ENCODE measurements at places on chromosomes 6 and 20.
A peak's percentile ranks its signal among the peaks of the same experiment; 100 is the strongest.

DNA sequence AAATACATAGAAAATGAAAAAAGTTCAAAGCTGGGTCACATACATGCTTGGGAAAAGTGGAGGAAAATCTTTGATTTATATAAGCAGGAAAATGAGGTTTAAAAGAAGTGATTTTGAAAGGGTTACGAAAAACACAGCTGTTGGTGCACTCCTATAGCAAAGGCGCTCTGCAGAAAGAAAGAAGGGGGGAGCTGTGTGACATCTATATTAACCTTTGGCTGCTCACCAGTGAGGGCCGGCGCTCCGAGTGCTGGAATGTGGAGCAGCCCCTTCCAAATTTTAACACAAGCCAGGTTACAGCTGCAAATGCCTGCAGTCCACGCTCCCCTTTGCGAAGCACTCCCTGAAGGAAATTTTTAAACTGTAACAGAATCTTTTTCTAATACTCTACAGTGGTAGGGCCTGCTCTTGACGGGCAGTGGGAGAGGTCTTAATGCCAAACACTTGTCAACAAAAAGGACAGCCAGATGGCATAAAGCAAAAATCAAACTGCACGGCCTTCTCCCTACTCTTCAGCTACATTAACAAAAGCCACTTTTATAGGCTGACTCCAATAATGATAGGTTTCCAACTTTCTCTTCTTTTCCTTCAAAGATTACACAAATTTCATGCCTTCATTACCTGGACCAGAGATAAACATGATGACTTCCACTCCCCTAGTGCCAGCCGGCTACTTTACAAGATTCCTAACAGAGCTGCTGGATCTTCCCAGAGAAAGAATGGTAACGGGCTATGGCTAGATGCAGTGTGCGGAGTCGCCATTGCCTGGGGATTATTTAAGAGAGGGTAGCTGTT is 4.8 kb downstream of the BMP7 start:
- no peak for DNase-seq

DNA sequence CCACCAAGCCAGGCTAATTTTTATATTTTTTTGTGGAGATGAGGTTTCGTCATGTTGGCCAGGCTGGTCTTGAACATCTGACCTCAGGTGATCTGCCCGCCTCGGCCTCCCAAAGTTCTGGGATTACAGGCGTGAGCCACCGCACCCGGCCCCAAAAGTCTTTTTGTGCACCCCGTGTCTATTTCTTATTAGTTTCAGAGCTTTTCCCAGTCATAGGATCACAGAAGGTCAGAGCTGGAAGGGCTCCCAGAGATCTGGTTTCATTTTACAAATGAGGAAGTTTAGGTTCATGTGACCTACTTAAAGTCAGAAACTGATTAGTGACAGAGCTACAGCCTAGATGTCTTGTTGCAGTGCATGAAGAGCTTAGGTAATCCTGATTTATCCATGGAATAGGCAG is 1.6 kb upstream of the OGFRL1 start:
- DNase-seq: peak; percentile 74

DNA sequence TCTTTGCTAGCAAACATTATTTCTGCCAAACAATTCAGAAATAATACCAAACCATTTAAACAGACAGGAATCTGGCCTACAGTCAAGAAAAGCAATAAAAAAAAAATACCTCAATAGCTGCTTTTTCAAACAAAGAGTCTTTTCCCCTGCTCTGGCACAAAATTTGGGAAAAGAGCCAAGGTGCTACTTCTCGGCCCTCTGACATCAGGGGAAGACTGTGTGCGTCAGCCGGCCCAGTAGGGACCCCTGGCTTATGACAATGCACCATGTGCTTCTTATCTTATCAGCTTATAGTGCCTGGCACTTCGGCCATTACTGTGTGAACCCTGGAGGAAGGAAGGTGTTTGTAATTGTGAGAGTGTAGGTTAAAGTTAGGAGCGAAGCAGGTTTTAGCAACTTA is 89.4 kb downstream of the PDE10A start:
- DNase-seq: no peak

GRCh38 chr6:7770111-7770510 is 44.2 kb downstream of the BMP6 start:
- DNase-seq: no peak

GRCh38 chr20:38205001-38205400 is 39.9 kb upstream of the TGM2 start:
- DNase-seq: peak; percentile 55

DNA sequence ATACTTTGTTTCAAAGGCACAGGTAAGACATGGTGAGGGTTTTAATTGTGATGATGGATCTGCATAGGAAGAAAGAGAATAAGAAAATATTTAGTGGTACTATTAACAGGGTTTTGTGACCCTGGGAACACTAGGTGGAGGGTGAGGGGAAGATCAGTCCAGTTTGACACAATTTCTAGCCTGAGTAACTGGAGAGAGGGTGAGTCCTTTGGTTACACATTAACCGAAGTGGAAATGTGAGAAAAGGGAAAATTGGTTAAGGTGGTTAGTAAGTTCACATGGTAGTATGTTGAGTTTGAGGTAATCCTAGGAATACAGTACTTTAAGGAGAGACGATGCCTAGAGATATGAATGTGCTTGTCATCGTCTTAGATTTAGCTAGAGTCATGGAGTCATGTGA is 54.8 kb upstream of the POU3F2 start:
- DNase-seq: no peak

- no peak for DNase-seq
Observed at GRCh38 chr6:166423051-166423745, 40.5 kb upstream of the MPC1 start.

- DNase-seq: no peak
Observed at GRCh38 chr20:37669062-37669772, 24.6 kb upstream of the CTNNBL1 start.

DNA sequence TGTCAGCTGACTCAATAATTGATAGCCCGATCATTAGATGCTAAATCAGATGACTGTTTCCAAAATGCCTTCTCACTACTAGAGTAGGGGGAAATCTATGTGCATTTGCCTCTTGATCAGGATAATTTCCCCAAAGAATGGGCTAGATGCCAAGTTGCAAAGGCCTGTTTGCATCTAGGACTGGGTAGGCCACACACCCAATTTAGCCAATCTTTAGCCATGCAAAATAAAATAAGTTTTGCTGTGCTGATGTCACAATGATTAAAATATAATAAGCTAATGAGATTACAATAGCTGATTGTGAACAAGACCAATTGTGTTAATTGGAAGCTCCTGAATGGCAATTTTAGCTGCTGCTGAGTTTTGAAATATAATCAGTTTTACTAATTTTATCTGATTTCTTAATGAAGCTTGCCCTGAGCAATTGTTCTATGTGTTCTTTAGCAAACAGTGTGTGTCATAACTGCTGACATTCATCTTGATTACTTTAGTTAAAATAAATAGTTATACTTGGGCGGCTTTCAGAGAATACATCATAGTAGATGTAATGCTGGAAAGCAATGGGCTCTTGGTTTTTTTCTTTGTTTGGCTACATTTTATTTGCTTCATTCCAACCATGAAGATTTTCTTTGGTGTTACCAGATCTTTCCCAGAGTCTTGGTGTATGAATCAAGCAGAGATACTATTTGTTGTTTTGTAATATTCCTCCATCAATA is 973.2 kb upstream of the SLC35B3 start:
- peak; percentile 57 for DNase-seq

GRCh38 chr6:149268768-149269167 is 48.7 kb upstream of the TAB2 start:
- no peak for DNase-seq

DNA sequence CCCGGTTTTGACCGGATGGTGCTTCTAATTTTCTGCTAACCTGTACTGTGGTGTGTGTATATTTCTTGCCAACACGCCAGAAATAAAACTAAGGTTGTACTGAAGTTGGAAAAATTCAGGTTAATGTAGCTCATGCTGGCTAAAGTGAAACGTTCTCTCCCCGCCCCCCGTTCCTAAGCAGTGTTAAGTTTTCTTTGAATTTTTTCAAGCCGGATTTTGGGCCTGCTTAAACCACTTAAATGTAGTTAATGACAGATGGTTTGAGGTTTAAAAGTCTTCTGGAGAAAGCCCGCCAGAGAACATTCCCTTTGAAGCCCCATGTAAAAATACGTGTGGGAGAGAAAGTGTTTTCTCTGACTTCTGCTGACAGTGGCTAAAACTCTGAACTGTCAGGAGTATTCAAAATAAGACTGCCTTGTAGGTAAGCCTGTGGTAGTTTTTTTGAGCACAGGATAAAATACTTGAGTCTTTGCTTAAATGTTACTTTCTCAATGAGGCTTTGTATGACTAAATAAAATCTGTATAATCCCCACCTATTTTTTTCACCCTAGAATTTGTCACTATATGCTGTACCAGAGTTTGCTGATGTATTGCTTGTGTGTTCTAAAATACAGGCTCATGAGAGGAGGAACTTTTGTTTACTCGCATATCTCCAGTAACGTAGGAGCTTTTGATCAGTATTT is 101.3 kb downstream of the OR2B2 start:
- DNase-seq: no peak

GRCh38 chr6:48541649-48542048 is 430.7 kb upstream of the PTCHD4 start:
- DNase-seq: no peak

DNA sequence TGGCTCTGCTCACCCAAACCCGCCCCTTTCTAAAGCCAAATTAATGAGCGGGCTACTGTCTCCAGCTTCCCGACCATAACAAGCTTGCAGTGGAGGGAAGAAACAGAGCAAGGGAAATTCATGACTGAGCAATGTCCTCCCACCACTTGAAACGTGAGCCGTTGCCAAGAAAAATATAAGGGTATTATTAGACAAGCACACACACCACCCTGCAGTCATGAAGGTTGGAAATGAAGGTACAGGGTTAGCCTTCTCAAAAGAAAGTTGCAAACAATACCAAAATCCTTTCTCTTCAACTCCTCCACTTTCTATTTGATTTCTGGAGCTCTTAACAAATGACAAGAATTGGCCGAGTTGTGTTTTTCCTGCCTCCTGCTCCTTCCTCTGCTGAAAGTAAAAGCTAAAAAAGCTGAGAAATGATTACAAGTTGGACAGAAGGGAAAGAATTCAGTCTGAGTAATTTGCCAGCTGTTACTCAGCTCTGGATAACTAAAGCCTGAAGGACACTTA is 151.1 kb upstream of the B3GAT2 start:
- peak; percentile 43 for DNase-seq

DNA sequence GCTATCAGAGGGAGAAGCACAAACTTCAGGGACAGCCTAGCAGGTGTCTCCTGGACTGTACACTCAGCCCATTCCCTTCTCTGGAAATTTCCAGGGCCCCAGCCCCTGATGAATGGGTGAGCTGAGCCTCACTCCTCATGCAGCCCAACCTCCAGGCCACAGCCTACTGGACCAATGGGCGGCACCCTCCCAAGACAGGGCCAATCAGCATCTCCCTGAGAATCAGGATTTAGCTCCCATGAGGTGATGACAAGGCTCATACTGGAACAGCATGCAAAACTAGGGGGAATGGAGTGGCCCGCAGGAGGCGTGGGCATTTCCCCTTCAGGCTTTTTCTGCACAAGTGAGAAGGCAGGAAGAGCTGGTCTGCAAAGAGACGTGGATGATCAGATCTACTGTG is 29.0 kb downstream of the NFATC2 start:
- no peak for DNase-seq

GRCh38 chr6:109002051-109002697 is 92.5 kb downstream of the SESN1 start:
- peak; percentile 94 for DNase-seq

DNA sequence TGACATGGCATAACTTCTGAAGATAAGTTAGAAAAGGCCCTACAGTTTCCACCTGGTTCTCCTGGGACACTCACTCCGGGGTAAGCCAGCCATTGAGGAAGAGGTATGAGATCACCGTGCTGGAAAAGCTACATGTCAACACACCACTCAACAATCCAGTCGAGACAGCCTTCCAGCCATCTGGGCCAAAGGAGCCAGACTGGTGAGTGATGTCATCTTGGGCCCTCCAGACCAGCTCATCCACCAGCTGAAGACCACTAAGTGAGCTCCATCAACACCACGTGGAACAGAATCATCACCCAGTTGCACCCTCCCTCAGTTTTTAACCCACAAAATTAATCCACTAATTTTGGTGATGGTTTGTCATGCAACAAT is 32.3 kb upstream of the RSPO4 start:
- DNase-seq: no peak

- DNase-seq: no peak
Observed at GRCh38 chr6:41181566-41181965, 18.6 kb upstream of the TREM2 start.

DNA sequence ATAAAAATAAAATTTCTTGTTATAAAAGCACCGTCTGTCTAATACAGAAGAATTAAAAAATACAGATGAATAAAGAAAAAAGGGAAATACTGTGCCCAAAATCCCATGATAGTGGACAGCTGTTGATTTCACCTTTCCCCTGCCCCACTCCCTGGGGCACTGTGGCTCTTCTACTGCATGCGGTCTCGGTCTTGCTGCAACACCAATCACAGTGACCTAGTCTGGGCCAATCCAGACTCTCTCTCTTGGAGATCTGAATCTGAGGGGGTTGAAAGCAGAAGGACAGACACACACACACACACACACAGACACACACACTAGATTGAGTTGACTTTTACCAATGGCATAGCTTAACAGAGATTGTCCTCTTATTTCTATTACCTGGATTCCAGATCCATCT is 70.5 kb upstream of the FYN start:
- DNase-seq: no peak

- no peak for DNase-seq
Observed at GRCh38 chr6:29964518-29964886, 22.2 kb downstream of the HLA-A start.

DNA sequence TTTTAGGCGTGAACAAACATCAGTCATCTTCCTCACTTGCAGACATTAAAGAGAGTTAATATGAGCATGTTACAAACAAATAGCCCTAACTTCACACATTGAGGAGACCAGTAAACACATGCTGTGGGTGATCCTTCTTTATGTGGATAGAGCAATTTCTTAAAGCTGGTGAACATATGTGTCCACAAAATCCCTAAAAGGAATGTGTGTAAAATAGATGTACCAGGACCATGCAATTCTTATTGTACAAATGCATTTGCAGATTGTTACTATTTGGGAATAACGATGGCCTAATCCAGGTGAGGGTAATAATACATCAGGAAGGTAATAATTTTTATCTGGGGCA is 228.9 kb downstream of the ALDH8A1 start:
- DNase-seq: peak; percentile 14

DNA sequence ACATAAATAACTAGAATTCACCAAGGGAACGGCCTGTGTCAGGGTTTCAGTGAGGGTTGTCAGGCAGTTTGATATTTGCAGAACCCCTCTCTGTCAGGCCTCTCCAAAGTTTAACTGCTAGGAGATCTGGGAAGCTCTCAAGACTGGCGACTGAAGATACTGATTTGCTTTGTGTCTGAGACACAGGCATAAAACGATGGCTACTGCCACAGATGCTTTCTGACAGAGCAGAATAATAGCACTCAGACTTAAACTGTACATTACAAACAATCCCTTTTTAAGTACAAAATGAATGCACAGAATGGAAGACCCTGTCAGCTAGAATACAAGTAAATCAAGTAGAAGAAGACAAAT is 7.2 kb upstream of the ATXN1 start:
- no peak for DNase-seq

GRCh38 chr6:119076173-119076572 is 2.3 kb downstream of the FAM184A start:
- no peak for DNase-seq

GRCh38 chr6:127796713-127797112 is 104.1 kb downstream of the THEMIS start:
- no peak for DNase-seq

GRCh38 chr6:83132121-83132520 is 60.9 kb downstream of the PGM3 start:
- DNase-seq: no peak

GRCh38 chr20:49669601-49670189 is 44.0 kb downstream of the B4GALT5 start:
- peak; percentile 64 for DNase-seq

- DNase-seq: no peak
Observed at GRCh38 chr20:54067606-54068174, 2.7 kb downstream of the BCAS1 start.

Measured in fibroblast of gingiva (primary cell).